ENCODE measurements at places on chromosomes 7 and 10. TPM values are rescaled to one million over a fixed set of nuclear protein-coding genes. Genes with fewer than 3 reads are reported as not detected.

The SPDYE9 gene
- total RNA-seq: not detected

The CHST15 gene
- total RNA-seq: 56.2 TPM

The CRHR2 gene
- 0.21 TPM for total RNA-seq

DNA sequence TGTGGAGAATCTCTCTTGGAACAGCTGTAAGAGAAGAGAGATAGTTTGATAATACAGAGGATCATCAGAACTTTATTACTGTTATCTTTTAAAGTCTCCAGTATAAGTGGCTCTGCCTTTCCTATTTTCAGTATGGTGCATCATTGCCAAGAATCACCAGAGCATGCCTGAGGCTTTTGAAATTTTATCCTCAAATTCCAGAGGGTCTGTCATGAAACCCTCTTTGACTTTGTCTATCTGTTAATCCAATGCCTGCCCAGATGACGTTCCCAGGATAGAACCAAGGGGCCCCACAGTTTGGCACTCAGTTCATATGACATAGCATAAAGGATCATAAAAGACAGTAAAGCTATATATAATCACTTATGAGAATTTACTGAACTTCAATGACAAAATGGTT is 35.3 kb upstream of the SEMA3C start:
- no peak for DNase-seq
- no peak overlapping the region for H3K27ac ChIP-seq
- no peaks in the 10 kb centered on the region for H3K27me3 ChIP-seq
- H3K36me3 ChIP-seq: no peaks in the 10 kb centered on the region
- no peaks in the 10 kb centered on the region for H3K4me1 ChIP-seq
- H3K4me3 ChIP-seq: no peak overlapping the region

- H3K36me3 ChIP-seq: no peaks in the 10 kb centered on the region
- DNase-seq: no peak
- no peak overlapping the region for H3K4me3 ChIP-seq
- peaks cover 34% of the 10 kb centered on the region for H3K4me1 ChIP-seq
These were observed 31.7 kb upstream of the ANKRD2 start for GRCh38 chr10:97540669-97541500.

DNA sequence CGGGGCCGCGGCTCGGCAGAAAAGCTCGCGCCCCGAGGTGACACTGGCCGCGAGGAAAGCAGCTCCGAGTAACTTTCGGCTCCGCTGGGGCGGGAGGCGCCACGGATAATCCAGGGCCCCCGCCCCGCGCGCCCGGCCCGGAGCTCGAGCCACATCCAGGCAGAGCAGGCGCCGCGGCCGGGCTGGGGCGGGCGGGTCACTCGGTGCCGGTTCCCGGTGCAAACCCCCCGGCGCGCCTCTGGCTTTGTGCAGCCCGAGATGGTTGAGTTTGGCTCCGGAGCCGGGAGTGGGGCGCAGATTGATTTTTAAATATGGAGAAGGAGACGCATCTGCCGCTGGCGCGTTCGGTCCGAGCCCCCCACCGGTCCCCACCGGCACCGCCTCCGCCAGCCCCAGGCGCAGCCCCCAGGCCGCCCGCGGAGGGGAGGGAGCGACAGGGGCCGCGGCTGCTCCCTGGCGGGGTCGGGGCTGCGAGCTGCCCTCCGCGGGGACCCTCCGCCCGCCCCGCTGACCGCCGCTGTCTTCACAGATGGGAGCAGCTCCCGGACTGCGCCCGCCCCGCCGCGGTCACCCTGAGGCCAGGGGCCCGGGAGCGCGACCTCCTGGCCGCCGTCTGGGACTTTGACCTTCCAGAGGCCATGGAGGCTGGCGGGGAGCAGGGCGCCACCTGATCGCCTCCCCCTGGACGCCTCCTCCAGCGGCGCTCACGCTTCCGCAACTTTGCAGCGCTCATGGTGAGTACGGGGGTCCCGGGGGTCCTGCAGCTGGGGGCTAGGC is 643 bp downstream of the ADGRA1 start:
- peaks cover 71% of the 10 kb centered on the region for H3K27me3 ChIP-seq
- no peaks in the 10 kb centered on the region for H3K4me1 ChIP-seq
- no peaks in the 10 kb centered on the region for H3K36me3 ChIP-seq
- no peak for DNase-seq
- H3K4me3 ChIP-seq: no peak overlapping the region

DNA sequence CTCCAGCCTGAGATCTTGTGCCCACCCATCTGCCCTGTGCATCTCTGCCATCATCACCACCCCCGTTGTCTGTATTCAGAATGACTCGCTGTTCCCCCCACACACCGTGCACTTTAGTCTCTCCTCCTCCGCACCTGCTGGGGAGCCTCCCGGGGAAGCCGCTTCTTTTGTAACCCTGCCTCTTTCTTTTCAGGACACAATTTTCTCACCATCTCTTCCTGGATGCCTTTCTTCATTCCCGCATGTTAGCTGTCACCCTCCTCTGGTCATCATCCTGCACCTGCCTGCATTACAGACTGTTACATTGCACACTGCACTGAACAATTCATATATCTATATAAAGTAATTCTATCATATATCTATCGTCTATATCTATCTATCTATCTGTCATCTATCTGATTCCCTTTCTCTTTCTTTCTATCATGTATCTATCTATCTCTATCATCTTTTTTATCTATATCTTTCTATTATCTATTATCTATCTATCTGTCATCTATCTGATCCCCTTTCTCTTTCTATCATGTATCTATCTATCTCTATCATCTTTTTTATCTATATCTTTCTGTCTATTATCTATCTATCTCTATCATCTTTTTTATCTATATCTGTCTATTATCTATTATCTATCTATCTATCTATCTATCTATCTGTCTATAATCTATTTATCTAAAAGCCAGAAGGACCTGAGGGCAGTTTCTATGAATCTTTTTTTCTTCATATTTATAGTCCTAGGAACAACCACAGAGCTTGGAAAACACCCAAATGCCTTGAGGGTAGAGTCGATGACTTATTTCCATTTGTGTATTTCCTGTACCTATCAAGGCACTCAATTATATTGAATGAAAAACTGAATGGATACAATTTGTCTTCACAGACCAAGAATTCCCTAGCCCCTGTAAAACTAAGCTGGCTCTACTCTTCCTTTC is 642.5 kb downstream of the ACTR3B start:
- no peak overlapping the region for H3K27ac ChIP-seq
- H3K36me3 ChIP-seq: no peaks in the 10 kb centered on the region
- no peak overlapping the region for H3K4me3 ChIP-seq
- H3K27me3 ChIP-seq: no peaks in the 10 kb centered on the region

- no peak for DNase-seq
- peaks cover 42% of the 10 kb centered on the region for H3K27me3 ChIP-seq
- peaks cover 4% of the 10 kb centered on the region for H3K4me1 ChIP-seq
- H3K27ac ChIP-seq: no peak overlapping the region
These were observed 18.9 kb downstream of the RGR start for GRCh38 chr10:84263716-84264115.
